ENCODE measurements at places on chromosomes 13 and 19. TPM values are rescaled to one million over a fixed set of nuclear protein-coding genes. Genes with fewer than 3 reads are reported as not detected.

The SERTAD3 gene
- total RNA-seq: 12.6 TPM

The SOHLH2 gene
- total RNA-seq: not detected

- no peak overlapping the region for H3K27ac ChIP-seq
- H3K36me3 ChIP-seq: no peaks in the 10 kb centered on the region
- no peak overlapping the region for H3K4me3 ChIP-seq
- no peaks in the 10 kb centered on the region for H3K4me1 ChIP-seq
- no peaks in the 10 kb centered on the region for H3K27me3 ChIP-seq
- no peak for DNase-seq
Observed at GRCh38 chr13:112760435-112760834, 70.6 kb downstream of the ATP11A start.

GRCh38 chr13:46324976-46325375, 62.1 kb downstream of the RUBCNL start:
- H3K27me3 ChIP-seq: no peaks in the 10 kb centered on the region
- H3K27ac ChIP-seq: no peak overlapping the region
- H3K4me3 ChIP-seq: no peak overlapping the region

DNA sequence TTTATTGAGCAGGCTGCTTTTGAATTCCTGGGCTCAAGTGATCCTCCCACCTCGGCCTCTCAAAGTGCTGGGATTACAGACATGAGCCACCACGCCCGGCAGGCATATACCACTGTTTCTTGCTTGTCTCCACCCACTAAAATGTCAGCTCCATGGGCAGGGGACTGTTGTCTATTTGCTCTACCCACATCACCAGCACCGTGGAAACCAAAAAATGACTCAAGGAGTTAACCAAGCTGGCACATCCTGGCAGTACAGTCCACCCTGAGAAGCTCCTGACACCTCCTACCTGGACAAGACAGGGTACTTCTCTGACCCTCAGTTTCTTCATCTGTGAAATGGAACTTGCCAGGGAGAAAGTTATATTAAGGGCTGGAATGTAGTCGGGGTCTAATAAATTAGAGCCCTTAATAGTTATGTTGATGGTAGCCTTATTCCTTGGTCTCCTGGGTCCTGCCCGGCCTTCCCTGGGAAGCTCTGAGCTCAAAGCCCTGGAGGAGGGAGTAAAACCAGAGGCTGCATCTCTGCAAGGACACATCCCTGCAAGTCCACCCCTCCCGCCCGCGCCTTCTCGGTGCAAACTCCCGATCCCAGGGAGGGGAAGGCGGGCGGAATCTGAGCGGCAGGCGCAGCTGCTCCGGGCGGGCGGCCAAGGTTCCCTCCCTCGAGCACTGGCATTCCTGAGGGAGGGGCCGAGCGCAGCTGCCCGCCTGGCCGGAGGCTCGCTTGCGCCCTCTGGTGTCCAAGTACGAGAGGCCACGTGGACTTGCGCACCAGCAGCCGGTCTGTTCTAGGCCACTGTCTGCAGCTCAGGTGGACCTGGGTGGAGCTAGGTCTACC, 14.1 kb downstream of the RDH8 start:
- no peak overlapping the region for H3K4me3 ChIP-seq
- DNase-seq: peak; percentile 85
- H3K36me3 ChIP-seq: no peaks in the 10 kb centered on the region
- H3K4me1 ChIP-seq: no peaks in the 10 kb centered on the region

DNA sequence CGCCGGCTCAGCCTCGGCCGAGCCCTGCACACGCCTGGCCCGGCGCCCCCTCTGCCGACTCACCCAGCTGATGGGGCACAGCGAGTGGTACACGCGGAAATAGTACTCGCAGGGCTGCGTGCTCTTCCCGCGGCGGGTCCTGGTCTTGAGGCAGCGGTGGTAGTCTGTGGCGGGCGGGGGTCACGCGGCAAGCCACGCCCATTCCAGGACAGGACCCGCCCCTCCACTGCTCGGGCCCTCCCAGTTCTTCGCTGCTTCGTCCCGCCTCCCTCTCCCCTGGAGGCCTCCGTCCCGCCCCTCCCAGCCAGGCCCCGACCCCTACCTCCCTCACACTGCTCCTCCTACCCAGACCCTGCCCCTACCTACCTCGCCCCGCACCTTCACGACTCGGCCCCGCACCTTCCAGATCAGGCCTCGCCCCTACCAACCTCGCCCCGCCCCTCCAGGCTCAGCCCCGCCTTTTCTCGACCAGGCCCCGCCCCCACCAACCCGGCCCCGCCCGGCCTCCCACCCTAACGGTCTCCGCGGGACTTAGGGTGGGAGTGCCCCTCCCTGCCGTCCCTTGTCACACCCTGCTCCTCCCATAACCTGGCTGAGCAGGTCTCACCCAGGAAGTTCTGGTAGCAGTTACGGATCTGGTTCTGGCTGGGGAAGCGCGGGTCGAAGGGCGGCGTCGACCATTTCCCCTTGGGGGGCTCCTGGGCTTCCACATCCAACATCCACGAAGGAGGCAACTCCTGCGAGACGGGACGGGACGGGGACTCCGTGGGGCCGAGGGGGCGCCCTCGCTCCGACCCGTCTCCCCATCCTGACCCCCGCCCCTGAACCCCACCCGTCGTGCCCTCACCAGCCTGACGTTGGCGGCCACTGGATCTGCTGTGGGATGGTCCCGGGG, 469 bp downstream of the COX6B2 start:
- peak; percentile 77 for DNase-seq
- H3K4me1 ChIP-seq: peaks cover 18% of the 10 kb centered on the region
- H3K36me3 ChIP-seq: no peaks in the 10 kb centered on the region
- peaks cover 47% of the 10 kb centered on the region for H3K27me3 ChIP-seq
- H3K27ac ChIP-seq: no peak overlapping the region
- peak overlapping the region; percentile 86 for H3K4me3 ChIP-seq

The ZNF772 gene
- 6.4 TPM for total RNA-seq

DNA sequence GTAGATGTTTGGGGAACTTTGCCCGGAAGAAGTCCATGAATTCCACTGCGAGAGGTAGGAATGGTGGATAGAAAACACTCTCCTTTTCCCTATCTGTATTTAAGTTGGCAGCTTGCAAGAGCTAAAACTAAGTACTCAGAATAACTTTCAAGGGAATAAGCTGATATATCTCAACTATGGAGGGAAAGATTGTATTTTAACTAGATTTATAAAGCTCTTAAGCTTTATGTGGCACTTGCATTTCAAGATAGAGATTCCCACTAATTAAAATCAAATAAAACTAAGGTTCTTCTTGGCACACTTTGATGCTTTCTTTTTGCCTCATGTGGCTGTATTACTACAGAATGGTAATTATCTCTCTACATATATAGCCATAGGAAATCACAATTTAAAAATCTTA, 149.7 kb upstream of the STARD13 start:
- no peak overlapping the region for H3K4me3 ChIP-seq
- DNase-seq: no peak
- no peaks in the 10 kb centered on the region for H3K36me3 ChIP-seq
- no peak overlapping the region for H3K27ac ChIP-seq
- H3K27me3 ChIP-seq: peaks cover 18% of the 10 kb centered on the region

The EVI5L gene
- 7.8 TPM for total RNA-seq

The SIGLEC5 gene
- total RNA-seq: not detected

The ZNF497 gene
- total RNA-seq: 1.5 TPM
